ENCODE measurements at places on chromosomes 11 and 22.

GRCh38 chr22:50435291-50436014 is 39.4 kb downstream of the SBF1 start:
- DNase-seq = no peak

- DNase-seq = peak; percentile 50
These were observed 18.1 kb downstream of the LRP4 start for GRCh38 chr11:46900091-46900746.

DNA sequence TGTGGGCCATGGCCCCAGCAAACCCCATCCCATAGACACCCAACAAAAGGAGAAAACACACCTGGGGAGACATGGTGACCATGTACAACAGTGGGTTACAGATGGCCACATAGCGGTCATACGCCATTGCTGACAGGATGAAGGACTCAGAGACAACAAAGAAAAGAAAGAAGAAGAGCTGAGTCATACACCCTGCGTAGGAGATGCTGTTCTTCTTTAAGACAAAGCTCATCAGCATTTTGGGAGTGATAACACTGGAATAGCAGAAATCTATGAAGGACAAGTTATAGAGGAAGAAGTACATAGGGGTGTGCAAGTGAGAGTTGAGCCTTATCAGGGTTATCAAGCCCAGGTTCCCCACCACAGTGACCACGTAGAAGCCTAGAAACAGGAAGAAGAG is 4.9 kb downstream of the OR8B8 start:
- no peak for DNase-seq

GRCh38 chr11:129075757-129076156 is 116.4 kb downstream of the ARHGAP32 start:
- DNase-seq = no peak

DNA sequence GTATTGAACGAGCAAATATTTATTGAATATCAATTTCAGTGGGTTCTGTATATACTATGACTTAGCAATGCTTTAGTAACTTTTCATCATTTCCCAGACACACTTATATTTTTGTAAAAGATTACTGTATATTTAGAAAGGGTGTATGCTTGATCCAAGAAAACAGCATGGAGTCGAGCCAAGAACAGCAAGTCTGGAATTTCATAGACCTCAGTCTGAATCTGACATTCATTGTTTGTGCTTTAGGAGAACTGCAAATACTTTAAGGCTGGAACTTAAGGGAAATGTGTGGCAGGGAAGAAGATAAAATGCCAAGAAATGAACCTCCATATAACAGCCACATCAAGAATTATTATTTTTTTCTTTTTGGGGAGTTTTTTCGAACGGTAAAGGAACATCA is 1156.8 kb downstream of the LRRC4C start:
- DNase-seq = no peak

DNA sequence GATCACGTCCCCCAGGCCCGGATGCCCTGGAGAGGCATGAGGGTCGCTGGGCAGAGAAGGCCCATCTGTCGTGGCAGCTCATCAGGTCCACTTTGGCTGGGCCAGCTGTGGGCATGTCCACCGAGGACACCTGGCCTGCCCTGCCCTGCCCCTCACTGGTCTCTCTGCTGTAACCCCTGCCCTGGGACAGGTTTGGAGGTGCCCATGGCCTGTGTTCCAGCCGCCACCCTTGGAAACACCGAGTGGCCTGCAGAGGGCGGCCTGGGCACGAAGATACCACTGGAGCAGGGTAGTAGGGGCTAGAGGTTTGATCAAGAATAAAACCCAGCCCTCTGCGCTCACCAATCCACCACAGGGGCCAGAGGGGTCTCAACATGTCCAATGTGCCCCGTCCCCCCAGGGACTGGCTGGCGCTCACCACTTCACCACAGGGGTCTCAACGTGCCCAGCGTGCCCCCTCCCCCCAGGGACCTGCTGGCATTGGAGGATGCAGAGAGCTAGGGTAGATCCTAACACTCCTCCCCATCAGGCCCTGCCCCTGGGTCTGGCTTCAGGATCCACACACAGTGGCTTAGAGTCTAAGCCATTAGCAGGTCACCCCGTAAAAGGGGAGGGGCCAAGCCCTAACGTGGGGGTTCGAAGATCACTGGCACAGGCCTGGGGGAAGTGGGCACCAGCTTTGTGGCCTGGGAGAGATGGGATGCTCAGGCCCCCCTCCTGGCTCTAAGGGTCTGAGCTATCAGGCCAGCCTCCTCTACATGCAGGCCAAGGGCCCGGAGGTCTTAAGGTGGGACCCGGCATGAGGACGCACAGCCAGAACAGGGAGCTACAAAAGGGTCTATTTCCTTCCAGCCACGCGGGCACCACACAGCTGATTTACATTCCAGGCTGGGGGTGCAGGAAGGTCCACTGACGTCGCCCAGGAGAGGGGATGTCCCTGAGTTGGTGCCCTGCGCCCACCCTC is 1.3 kb upstream of the HDAC10 start:
- peak; percentile 68 for DNase-seq

GRCh38 chr22:43346521-43346929 is 3.4 kb upstream of the SCUBE1 start:
- peak; percentile 46 for DNase-seq
